ENCODE measurements at places on chromosomes 7 and 10.

DNA sequence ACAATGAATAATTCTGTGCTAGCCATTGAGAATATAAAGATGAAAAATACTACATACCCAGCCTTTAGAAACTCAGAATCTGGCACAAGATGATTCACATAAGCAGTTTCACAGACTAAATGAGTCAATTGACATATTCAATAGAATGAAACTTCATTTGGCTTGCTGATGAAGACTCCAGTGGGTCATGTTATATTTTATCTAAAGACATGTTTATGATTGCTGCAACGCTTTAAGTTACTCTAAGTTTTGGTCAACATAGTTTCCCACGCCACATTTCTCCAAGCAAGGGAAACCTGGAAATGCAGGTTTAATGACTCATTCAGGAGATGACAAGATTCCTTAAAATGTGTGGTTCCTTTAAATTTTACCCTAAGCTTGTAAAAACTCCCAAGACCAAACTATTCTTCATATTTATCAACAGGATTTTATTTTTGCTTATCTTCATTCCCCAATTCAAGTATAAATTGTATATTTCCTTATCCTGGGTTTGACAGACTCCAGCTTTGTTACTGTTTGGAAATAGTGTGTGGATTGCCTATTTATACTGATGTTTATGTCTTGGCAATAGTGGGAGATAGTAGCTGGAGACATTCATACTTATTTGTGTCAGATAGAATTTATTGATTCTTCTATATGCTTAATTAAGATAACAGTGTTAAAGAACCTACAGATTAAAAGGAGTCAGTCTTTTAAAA, 6.6 kb downstream of the SEMA3A start:
- peak; percentile 67 for DNase-seq

GRCh38 chr7:139181404-139181803, 49.6 kb upstream of the UBN2 start:
- no peak for DNase-seq

DNA sequence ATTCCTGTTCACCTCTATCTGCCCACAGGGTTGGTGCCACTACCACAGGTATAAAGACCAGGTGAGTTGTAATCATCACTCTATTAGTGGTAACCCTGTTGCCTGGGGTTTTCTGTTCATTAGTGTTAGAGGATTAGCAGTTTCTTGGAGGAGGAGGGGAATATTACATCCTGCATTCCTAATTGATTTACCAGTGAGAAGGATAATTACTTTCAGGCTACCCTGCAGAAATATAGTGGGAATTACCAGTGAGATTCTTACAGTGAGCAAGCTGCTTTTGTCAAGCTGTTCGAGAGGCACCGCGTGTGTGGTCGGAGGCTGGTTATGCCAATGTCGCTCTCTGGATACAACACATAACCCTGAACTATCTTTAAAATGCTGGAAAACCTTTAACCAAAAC, 280.7 kb downstream of the SORCS3 start:
- no peak for DNase-seq

DNA sequence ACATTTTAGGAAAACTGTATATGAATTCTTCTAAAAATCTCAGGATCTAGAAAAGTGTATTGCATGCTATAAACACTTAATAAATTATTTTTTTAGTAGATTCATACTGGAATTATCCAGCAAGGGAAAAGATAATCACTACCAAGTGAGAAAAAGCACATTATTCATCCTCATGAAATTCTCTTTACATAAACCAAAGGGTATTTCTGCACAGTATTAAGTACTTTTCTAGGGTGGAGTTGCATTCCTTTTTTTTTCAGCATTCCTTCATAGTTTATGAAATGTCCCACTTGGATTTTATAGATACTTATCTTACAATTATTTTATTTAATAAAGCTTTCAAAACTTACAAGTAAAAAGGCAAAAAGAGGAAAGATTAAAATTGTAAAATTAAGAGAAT, 403.3 kb downstream of the HGF start:
- DNase-seq: no peak

GRCh38 chr7:36301914-36302771, 87.5 kb upstream of the ANLN start:
- DNase-seq: no peak

DNA sequence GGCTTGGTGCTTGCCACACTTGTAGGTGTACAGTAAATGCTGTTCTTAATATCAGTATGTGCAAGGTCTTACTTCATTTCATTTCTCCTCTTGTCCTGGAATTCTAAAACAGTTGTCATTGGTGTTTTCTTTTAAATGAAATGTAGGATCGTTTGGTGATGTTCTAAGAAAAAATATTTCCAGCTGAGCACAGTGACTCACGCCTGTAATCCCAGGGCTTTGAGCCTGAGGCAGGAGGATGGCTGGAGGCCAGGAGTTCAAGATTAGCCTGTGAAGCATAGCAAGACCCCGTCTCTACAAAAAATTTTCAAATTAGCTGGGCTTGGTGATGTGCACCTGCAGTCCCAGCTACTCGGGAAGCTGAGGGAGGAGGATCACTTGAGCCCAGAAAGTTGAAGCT, 32.6 kb upstream of the ELN start:
- peak; percentile 53 for DNase-seq

- no peak for DNase-seq
Measured at GRCh38 chr7:48170506-48170905, 752 bp upstream of the ABCA13 start.

GRCh38 chr7:105805447-105806019, 70.9 kb downstream of the ATXN7L1 start:
- DNase-seq: no peak

DNA sequence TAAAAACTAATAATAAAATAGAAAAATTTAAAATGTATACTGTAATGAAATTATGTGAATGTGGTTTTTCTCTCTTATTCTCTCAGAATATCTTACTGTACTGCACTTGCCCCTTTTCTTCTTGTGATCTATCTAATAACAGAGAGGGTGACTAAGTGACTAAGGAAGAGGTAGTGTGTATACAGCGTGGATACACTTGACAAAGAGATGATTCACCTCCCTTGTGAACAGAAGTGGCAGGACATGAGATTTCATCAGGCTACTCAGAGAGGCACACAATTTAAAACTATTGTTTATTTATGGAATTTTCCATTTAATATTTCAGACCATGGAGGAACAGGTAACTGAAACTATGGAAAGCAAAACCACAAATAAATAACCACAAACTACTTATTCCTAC, 806.6 kb upstream of the GHITM start:
- no peak for DNase-seq

- no peak for DNase-seq
Measured at GRCh38 chr10:119030421-119031250, 1.1 kb downstream of the NANOS1 start.

DNA sequence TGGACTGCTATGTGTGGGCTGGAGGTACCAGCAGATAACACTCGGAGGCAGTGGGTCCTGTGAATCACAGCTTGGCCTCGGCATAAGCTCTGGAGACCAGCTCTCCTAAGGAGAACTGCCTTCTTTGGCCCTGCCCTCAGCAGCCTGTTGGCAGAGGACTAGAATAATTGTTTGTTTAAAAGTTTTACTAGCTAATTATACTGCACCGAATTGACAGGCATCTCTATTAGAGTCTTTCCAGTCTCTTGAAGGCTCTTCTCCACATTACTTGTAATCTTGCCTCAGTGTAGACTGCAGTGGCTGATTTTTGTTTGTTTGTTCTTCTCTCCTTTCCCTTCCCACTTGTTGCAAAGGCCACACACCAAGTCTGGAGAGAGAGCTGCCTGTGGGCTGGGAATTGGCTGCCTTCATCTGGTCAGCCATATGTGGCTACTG, 183.2 kb downstream of the AUTS2 start:
- DNase-seq: peak; percentile 27

GRCh38 chr10:13707156-13707881, 120.6 kb downstream of the PRPF18 start:
- DNase-seq: peak; percentile 75

DNA sequence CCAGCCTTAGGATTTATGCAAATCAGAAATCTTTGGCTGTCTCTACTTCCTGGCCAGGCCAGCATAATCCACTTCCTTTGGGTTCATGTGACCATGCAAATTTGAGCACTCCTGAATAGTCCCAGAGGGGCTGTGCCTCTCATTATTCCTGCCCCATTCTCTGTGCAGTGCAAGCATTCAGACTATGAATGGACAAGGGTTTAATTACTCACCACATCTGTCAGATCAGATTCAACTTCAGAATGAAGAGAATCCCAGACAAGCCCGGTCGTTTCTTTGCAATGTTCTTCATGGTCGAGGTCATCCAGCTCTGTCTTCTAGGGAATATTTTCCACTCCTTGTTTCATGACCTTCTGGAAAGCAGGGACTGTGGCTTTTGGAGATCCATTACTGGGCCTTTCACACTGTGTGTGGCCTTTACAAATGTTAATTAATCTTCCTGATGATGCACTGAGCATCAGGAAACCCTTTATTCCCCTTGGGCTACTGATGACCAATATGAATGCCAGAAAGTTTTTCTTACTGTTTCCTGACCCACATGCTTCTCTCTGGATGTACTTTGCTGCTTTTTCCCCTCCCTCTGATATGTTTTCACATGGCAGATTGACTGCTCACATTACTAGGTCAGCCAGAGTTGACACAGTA, 217.6 kb upstream of the TCF7L2 start:
- no peak for DNase-seq

- peak; percentile 59 for DNase-seq
Measured at GRCh38 chr7:55160539-55160938, 141.7 kb downstream of the EGFR start.

DNA sequence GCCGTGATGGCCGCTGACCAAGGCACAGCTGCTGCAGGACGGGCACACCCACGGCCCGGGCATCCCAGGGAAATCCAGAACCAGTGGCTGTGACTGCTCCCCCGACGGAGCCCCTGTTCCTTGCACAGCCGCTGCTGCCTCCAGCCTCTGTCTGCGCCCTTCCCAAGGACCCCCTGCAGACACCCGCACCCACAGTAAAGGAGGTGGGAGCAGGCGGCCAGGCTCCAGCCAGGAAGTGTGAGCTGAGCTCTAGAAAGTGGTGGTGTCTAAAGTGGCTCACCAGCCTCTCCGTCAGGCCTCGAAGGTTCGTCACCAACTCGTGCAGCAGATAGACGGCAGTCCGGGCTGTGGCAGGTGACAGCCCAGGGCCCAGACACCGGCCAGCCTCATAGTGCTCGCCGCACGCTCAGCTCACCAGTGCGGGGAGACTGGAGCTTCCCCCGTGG, 306.7 kb downstream of the DNAJB6 start:
- no peak for DNase-seq

- DNase-seq: no peak
Measured at GRCh38 chr10:58952747-58953466, 223.5 kb upstream of the PHYHIPL start.

GRCh38 chr10:127243490-127244272, 47.3 kb upstream of the INSYN2A start:
- DNase-seq: no peak

DNA sequence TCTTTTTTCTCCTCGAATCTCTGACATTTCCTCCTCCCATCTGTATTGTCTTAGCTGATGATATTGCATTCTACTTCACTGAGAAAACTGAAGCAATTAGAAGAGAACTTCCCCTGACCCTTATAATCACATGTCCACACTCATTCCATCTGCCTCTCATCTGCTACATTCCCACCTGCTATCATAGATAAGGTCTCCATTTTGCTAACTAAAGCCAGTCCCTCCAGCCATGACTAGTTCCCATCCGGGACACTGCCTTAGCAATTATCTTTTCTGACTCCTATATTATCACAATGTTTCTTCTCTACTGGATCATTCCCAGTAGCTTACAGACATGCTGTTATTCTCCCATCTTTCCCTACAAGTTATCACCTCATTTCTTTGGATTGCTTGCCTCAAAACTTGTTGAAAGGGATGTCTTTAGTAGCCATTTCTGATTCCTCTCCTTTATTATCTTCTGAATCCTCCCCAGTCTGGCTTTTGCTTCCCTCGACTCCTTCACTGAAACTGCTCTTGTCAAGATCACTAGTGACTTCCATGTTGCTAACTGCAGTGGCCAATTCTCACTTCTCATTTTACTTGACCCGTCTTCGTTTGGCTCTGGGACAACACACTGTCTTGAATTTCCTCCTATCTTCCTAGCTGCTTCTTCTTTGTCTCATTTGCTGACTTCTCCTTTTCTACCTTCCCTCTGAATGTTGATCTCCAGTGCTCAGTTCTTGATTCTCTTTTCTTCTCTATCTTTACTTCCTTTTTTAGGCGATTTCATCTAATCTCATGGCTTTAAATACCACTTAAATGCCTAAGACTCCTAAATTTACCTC, 35.9 kb downstream of the FZD1 start:
- no peak for DNase-seq

GRCh38 chr10:132710036-132710686, 75.8 kb downstream of the NKX6-2 start:
- no peak for DNase-seq

DNA sequence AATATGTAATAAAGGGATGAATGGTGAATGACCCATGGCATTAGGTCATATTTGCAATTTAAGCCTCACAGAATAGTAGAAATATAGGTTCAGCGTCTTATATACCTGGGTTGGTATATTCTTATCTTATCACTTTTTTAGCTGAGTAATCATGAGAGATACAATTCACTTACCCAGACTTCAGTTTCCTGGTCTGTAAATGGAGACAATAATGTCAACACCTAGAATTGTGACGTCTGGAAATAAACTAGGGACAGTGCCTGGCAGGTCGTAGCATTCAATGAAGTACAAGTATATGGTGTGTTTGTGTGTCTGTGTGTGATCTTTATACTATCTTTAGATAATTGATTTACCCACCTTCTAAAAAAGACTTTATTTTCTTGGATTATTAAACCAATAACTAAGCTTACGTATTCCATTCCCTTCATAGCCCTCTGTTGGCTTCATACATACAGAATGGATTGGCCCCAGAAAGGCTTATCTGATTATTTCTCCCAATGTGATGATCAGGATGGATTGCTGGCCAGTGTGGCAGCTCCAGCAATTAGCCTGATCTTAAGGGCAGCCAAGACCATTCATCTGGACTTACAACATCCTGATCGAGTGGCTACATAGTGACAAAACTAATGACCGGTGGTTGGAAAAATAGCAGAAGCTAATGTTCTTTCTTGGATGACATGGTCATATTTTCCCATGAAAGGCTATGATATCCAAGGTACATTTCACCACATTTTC, 121.2 kb upstream of the NPVF start:
- no peak for DNase-seq

DNA sequence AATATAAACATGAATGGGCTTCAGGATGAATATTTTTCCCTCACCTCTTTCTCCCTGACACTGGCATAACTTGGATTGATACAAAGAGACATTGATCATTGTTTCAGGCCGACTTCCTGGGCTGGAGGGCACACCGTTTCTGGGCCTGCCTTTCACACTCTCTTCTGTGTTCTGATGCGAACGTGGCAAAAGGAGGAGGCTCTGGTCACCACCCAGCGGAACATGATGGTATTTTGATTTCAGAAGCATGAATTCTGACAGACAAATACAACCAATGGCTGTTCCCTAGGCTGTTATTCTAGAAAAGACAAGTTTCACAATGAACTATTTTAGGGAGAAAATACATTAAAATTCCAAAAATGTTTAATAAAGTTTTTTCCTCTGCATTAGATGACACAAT, 534.5 kb upstream of the MKI67 start:
- DNase-seq: no peak

- DNase-seq: no peak
Measured at GRCh38 chr10:16988900-16989299, 140.7 kb downstream of the CUBN start.

All from NCI-H226 (cell line).